ENCODE measurements at places on chromosomes 7 and 10.

- H3K4me3 ChIP-seq, result no peak overlapping the region
- no peaks in the 10 kb centered on the region for H3K27me3 ChIP-seq
- H3K27ac ChIP-seq, result no peak overlapping the region
These were observed 942.9 kb downstream of the ANKRD7 start for GRCh38 chr7:119167431-119167830.

- H3K4me1 ChIP-seq, result no peaks in the 10 kb centered on the region
- H3K36me3 ChIP-seq, result no peaks in the 10 kb centered on the region
- no peak overlapping the region for H3K27ac ChIP-seq
- no peak overlapping the region for H3K4me3 ChIP-seq
- DNase-seq, result no peak
- H3K27me3 ChIP-seq, result no peaks in the 10 kb centered on the region
These were observed 9.5 kb upstream of the FOXL3 start for GRCh38 chr7:280461-280860.

GRCh38 chr7:138768241-138768640 is 29.6 kb upstream of the TMEM213 start:
- H3K36me3 ChIP-seq, result no peaks in the 10 kb centered on the region
- H3K4me1 ChIP-seq, result no peaks in the 10 kb centered on the region
- DNase-seq, result no peak
- no peak overlapping the region for H3K4me3 ChIP-seq

DNA sequence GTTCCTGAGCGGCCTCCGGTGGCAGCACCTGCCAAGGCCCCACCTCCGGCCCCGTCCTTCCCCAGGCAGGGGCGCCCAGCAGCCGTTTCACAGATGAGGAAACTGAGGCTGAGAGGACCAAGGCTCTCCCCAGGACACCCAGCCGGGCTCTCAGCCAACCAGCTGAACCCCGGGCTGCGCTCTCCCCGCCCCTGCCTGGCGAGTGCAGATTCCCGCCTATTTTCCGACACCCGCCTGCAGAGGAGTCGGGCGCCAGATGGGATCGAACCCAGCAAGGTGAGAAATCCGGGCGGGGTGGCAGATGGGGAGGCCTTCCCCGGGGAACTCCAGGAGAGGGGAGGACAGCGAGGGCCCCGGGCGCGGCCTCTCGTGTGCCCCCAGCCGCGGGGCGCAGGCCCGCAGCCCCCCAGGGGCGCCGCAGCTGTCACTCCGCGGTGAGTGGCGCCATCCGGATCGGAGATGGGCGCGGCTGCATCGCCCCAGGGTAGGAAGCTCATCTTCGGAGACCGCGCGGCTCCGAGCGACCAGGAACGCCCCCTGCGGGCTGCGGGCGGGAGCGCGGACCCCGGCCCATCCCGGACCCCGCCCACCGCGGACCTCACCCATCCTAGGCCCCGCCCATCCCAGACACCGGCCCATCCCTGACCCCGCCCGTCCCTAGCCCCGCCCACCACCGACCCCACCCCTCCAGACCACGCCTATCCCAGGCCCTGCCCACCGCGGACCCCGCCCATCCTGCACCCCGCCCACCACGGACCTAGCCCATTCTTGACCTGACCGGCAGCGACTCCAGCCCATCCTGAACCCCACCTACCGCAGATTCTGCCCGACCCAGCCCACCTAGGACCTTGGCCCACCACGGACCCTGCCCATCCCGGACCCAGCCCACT is 90.3 kb downstream of the MICALL2 start:
- no peak overlapping the region for H3K27ac ChIP-seq
- H3K27me3 ChIP-seq, result peaks cover 22% of the 10 kb centered on the region
- no peaks in the 10 kb centered on the region for H3K36me3 ChIP-seq
- peak overlapping the region; percentile 45 for H3K4me3 ChIP-seq

DNA sequence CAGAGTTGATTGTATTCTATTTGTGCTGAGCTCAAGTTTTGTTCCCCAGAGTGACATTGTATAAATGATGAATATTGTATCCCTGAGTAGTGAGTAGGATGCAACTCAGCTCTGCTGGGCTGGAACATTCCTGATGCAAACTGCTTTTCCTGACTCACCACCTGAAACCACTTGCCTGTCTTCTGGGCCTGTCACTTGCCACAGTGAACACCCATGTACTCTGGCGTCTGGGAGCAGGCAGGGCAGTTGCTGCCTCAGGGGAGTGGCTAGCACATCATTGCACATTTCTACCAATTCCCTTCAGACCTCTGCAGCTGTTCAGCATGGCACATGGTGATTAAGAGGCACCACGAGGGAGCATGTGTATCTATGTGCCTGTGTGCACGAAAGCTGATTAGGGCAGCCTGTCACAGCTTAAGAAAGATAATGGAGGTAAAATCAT is 157.3 kb downstream of the SND1 start:
- no peak for DNase-seq
- peaks cover 34% of the 10 kb centered on the region for H3K36me3 ChIP-seq
- H3K4me1 ChIP-seq, result peaks cover 42% of the 10 kb centered on the region
- no peaks in the 10 kb centered on the region for H3K27me3 ChIP-seq
- H3K4me3 ChIP-seq, result no peak overlapping the region

DNA sequence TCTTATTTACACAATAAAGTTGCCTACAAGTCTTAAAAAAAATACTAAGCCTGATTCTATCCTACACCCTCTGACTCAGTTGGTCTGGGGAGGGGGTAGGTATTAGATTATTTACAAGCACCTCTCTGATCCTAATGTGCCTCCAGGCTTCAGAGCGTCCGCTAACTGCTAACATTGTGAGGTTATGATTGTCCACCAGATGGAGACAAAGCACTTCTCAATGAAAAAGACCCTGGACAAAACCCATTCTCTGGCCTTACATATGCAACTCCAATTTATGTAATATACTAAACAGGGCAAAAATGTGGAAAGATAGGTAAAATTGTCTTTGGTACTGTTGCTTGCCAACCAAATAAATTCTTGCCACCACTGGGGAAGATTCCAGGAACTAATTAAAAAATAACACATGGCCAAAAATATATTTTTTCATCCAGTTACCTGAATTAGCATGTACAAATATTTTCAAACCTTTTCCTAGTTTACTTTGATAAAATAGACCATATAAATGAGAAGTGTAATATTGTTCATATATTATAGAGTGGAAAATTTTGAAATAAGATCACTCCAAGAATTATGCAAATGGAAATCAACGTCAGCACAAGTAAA is 92.4 kb downstream of the KIF20B start:
- H3K27me3 ChIP-seq, result peaks cover 3% of the 10 kb centered on the region
- peaks cover 7% of the 10 kb centered on the region for H3K4me1 ChIP-seq
- H3K36me3 ChIP-seq, result no peaks in the 10 kb centered on the region
- no peak overlapping the region for H3K4me3 ChIP-seq
- DNase-seq, result peak; percentile 83
- H3K27ac ChIP-seq, result no peak overlapping the region

DNA sequence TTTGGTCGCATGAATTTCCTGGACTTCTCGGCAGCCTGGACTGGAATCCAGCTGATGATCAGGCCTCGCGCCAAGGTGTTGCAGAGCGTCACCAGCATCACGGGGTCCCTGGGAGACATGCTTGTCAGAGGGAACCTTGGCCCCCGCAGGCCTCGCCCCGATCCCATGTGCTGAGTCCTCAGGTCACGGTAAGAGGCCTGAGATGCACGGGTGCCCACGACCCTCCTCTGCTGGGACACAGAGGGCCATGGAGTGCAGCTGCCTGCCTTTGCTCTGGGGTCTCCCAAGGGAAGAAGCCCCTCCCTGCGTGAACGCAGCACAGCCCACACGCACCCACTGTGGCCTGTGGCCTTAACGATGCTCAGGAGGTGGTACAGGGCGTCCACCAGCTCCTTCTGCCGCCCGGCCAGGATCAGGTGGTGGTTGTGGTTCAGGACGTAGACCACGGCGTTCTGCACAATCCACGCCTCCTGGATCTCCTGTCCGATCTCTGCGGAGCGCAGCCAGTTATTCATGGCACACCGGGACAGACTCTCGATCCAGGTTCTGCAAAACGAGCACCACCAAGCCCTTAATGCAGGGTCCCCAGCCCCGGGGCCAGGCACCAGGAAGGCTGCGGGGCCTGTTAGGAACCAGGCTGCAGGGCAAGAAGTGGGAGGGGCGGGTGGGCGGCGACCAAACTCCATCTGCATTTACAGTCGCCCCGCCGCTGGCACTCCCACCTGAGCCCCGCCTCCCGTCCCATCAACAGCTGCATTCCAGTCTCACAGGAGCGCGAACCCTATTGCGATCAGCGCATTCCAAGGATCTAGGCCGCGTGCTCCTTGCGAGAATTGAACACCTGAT is 29.4 kb downstream of the CFAP46 start:
- no peak for DNase-seq
- no peaks in the 10 kb centered on the region for H3K27me3 ChIP-seq
- no peak overlapping the region for H3K27ac ChIP-seq
- no peaks in the 10 kb centered on the region for H3K36me3 ChIP-seq
- no peaks in the 10 kb centered on the region for H3K4me1 ChIP-seq

- no peaks in the 10 kb centered on the region for H3K36me3 ChIP-seq
- DNase-seq, result no peak
These were observed 310.9 kb upstream of the ZNF32 start for GRCh38 chr10:43959364-43960134.

DNA sequence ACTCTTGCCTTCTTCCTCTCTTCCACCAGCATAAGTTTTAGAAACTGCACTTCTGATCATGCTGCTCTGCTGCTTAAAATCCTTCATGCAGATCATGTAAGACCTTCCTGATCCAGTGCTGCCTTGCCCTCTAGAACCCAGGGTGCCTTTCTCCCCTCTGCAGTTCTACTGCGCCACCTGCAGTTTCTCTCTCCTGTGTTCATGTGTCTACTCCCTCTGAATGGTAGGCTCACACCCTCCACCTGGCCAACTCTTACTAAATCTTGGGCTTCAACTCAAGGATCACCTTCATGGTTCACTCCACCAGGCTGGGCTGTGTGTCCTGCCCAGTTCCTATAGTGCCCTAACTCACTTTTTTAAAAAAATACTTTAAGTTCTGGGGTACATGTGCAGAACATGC is 174.6 kb upstream of the ITGB1 start:
- H3K4me1 ChIP-seq, result peaks cover 50% of the 10 kb centered on the region
- peak overlapping the region; percentile 47 for H3K27ac ChIP-seq
- no peaks in the 10 kb centered on the region for H3K36me3 ChIP-seq
- peak; percentile 74 for DNase-seq
- H3K4me3 ChIP-seq, result no peak overlapping the region
- peaks cover 2% of the 10 kb centered on the region for H3K27me3 ChIP-seq

GRCh38 chr10:86366033-86366901 is at the start of gene GRID1:
Gene GRID1, minus strand, starts transcription at chr10:86366795.
- peaks cover 4% of the 10 kb centered on the region for H3K36me3 ChIP-seq
- peak; percentile 64 for DNase-seq
- peaks cover 74% of the 10 kb centered on the region for H3K27me3 ChIP-seq
- H3K4me1 ChIP-seq, result peaks cover 6% of the 10 kb centered on the region
- no peak within 1 kb of the TSS for H3K27ac ChIP-seq

DNA sequence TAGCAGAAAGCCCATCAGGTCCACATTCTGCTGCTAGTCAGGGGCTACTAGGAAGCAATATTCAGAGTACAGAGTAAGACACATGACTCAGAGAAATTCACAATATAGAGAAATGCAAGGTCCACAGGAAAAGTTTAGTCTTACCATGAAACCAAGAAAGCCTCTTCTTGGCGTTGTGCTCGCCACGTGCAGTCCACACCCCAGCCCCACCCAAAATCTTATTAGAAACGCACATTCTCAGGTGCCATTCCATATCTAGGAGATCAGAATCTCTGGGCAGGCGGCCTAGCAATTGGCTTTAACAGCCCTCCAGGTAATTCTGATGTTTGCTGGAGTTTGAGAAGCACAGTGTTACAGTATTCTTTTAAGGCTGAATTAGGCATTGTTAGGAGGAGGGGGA is 15.8 kb upstream of the SAR1A start:
- peaks cover 22% of the 10 kb centered on the region for H3K27me3 ChIP-seq
- no peaks in the 10 kb centered on the region for H3K4me1 ChIP-seq
- no peaks in the 10 kb centered on the region for H3K36me3 ChIP-seq
- H3K4me3 ChIP-seq, result no peak overlapping the region
- DNase-seq, result no peak
- H3K27ac ChIP-seq, result no peak overlapping the region

GRCh38 chr10:19728376-19728775 is 87.9 kb upstream of the PLXDC2 start:
- H3K36me3 ChIP-seq, result no peaks in the 10 kb centered on the region
- DNase-seq, result no peak
- H3K27me3 ChIP-seq, result no peaks in the 10 kb centered on the region
- H3K27ac ChIP-seq, result no peak overlapping the region

DNA sequence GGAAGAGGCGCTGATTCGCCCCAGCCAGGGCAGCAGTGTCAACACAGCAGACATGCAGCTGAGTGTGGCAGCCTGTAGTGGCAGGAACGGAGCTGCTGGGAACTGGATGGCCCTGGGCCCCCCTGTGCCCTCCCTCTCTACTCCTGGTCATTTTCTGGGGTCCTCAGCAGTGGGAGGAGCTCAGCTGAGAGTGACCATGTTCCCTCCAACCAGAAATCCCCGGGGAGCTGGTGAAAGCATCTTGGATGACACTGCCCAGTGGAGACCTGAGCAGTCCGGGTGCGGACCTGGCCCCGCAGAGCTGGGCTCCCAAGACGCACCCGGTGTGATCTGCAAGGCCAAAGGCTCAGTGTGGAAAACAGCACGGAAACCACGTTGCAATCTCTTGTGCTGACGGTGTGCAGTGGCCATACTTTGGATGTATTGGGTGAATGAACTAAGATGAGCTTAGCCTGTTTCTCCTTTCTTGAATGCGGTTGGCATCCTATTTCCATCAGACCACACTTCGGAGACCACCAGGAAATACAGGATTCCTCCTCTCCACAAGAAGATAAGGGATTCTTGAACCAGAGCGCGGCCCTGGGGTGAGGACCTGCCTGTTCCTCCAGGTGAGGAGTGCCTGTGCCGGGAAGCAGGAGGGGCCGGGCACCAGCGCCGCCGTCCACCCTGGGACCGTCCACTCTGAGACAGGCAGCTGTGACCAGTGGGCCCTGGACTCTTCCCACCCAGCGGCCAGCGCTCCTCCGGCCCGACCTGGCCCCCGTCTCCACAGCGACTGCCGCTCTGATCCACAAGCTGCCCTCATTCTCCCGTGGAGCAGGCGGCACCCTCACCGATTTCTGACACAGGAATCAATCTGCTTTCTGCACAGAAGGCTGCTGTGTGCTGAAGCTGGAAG is 93.5 kb upstream of the DIP2C start:
- H3K27ac ChIP-seq, result no peak overlapping the region
- peak; percentile 45 for DNase-seq
- H3K4me1 ChIP-seq, result no peaks in the 10 kb centered on the region

- no peaks in the 10 kb centered on the region for H3K27me3 ChIP-seq
- DNase-seq, result no peak
These were observed 735.3 kb downstream of the MAGI2 start for GRCh38 chr7:78718212-78718611.

DNA sequence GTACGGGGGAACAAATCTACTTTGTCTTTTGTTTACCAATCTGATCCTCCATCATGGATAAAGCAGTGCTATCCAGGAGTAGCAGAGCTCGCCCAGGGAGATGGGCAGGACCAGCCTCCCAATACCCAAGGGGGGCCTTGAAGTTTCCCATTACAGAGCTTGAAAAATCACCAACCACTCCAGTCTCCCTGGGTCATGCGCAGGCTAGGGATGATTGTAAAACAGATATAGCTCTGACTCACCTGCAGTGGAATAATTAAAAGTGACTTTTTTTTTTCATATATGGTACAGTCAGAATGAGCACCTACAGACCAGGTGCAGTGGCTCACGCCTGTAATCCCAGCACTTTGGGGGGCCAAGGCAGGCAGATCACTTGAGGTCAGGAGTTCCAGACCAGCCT is 204.6 kb upstream of the PLXNA4 start:
- H3K27ac ChIP-seq, result no peak overlapping the region
- H3K4me1 ChIP-seq, result peaks cover 10% of the 10 kb centered on the region
- H3K27me3 ChIP-seq, result no peaks in the 10 kb centered on the region
- no peak overlapping the region for H3K4me3 ChIP-seq
- no peak for DNase-seq
- peaks cover 18% of the 10 kb centered on the region for H3K36me3 ChIP-seq

Measured in activated CD4-positive, alpha-beta T cell treated with anti-CD3 and anti-CD28 coated beads, Interleukin-2, amount 10 ng/mL, durations not matched to agents 24 days and 14 days (primary cell).